Iris pigment epithelial cell (primary cell): ENCODE measurements at places on chromosomes 3 and 15.

GRCh38 chr3:152609891-152610290 is 225.0 kb upstream of the P2RY1 start:
- DNase-seq, result no peak

GRCh38 chr3:188178293-188178936 is 24.5 kb downstream of the LPP start:
- no peak for DNase-seq

DNA sequence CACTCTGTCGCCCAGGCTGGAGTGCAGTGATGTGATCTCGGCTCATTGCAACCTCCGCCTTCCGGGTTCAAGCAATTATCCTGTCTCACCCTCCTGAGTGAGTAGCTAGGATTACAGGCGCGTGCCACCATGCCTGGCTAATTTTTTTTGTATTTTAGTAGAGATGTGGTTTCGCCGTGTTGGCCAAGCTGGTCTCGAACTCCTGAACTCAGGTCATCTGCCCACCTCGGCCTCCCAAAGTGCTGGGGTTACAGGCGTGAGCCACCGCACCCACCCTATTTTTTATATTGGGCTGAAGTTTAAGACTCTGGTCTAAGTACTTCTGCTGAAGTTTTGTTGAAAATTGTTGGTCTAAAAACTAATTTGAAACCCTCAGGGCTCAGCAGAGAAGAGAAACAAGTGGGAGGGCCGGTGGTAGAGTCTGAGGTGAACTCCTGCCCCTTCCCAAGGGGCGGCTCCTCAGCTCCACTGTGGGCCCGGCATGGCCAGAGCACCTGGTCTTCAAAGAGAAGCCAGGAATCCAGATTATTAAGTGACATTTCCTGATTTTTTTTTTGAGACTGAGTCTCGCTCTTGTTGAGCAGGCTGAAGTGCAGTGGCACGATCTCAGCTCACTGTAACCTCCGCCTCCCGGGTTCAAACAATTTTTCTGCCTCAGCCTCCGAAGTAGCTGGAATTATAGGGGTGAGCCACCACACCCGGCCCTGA is 4.0 kb downstream of the HDAC11 start:
- no peak for DNase-seq

DNA sequence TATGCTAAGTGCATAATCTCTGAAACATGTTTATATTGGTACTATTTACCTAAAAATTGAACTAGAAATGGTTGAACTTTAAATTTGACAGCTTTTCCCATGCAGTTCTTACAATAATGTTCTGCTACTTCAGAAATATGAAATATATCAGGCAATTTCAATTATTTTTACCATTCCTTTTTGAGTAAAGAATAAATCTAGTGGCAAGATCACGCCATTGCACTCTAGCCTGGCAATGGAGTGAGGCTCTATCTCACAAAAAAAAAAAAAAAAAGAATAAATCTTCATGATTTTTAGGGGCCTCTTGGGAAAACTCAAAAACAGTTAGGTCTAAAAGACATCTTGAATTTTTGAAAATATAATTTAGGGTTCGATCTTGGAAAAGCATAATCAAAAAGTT is 10.6 kb upstream of the DNAAF4 start:
- DNase-seq, result peak; percentile 6

GRCh38 chr3:175057401-175057800 is 198.3 kb downstream of the NAALADL2 start:
- no peak for DNase-seq

DNA sequence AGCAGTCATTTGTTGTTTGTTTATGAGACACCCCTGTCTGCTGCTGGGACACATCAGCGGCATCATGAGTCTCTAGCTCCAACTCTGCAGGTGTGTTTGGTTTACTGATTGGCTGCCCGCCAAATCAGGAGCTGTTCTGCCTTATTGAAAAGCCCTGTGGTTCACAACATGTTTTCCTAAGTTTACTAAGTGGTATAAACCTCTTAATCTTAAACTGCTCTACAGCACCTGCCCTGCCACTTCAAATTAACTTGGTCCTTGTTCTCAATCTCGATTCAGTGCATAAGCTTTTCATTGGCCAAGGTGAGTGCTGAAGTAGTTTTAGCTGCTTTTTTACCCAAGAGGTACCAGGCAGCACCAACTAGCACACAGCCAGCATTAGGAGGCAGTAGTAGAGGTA is 77.8 kb upstream of the WDR72 start:
- DNase-seq, result no peak

DNA sequence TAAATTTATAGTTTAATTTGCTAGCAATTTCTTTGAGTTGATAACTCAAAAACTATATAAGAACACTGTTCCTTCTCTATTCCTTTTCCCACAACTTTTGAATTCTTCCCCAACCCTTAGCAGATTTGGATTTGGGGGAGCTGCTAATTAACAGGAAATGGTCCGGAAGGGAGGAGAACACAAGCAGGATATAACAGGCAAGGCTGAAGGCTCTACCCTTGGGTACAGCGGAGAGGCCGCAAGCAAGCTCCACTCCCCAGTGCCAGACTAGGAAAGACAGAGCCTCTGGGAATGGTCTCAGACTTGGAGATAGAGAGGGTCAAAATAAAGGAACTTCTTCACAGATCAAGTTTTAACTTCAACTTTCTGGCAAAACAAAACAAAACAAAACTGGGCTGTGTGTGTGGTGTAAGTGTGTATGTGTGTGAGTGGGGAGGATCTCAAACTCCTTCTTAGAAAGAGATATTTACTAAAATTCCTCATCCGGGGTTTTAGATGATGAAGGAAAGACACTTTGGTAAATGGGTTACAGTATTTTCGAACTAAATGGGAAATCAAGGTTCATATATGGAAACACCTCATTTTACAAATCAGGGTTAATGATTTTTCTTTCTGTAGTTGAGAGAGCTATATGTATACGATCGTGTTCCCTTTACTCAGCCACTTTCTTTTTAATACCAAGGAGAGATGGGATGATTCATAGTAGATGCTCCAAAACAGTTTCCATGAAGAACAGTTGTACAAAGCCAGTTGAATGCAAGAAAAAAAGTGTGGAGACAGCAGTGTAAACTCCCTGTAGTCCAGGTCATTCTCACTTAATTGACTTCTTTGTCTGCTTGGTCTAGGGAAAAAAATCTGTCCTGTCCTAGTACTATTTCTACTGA is 161.1 kb downstream of the TP63 start:
- no peak for DNase-seq
